ENCODE measurements at places on chromosomes 2 and 18. TPM values are rescaled to one million over a fixed set of nuclear protein-coding genes. Genes with fewer than 3 reads are reported as not detected.

The DRC1 gene
- not detected for total RNA-seq

The PTPRN gene
- total RNA-seq = 0.35 TPM

The NR4A2 gene
- 163 TPM for total RNA-seq

- no peak for DNase-seq
These were observed 109.0 kb downstream of the COL6A3 start for GRCh38 chr2:237304763-237305514.

DNA sequence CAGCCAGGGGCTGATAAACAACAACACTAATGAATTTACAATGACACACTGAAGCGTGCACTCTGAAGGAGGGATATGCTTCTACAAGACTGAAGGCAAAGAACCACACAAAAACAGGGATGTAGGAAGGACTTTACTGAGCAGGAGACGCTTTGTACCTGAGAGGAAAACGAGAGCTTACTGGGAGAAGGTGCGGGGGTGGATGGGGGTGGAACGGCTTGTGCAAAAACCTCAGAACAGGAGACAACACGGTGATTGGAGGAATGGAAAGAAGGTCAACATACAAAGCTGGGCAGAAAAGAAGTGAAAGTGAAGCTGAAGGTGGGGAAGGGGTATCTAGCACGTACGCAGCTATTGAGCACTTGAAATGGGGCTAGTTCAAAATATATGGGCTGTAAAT lies 93.1 kb downstream of the SLC8A1 start:
- DNase-seq = no peak

DNA sequence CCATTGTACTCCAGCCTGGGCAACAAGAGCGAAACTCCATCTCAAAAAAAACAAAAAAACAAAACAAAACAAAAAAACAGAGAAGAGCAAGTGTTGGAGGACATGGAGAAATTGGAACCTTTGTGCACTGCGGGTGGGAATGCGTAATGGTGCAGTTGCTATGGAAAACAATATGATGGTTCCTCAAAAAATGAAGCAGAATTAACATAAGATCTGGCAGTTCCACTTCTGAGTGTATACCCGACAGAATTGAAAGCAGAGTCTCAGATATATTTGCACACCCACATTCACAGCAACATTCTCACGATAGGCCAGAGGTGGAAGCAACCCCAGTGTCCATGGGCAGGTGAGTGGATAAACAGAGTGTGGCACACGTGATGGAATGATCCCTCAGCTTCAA lies 11.0 kb upstream of the RALB start:
- no peak for DNase-seq

- no peak for DNase-seq
These were observed 69.4 kb downstream of the MYO3B start for GRCh38 chr2:170247333-170247732.

GRCh38 chr2:31523871-31524492 lies 56.8 kb downstream of the SRD5A2 start:
- DNase-seq = peak; percentile 64

DNA sequence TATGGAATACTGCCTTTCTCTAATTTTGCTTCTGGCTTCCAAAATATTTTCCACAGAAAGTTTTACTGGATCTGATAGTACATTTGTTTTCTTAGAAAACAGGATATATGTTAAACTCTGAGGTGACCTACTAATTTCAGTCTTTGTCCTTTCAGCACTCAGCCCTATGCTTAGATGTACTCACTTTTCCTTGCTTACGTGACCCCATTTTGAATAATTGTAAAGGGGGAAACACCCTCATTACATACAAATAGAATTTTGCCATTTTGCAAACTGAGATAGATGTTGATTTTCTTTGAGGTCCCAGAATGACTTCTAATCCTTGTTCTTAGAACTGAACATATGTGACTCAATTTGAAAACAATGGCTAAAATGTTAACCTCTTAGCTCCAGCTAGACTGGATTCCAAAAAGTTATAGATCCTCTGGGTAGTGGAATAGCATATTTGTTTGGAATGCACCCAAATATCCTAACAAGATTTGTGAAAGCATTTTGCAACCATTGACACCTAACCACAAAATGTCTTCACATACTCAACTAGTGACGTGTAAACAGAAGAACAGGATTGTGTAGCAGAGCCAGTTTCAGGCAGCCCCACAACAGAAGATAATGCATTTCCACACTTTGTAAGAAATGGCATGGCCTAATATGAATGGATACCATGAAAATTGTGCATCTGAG lies 44.8 kb upstream of the EHBP1 start:
- no peak for DNase-seq

DNA sequence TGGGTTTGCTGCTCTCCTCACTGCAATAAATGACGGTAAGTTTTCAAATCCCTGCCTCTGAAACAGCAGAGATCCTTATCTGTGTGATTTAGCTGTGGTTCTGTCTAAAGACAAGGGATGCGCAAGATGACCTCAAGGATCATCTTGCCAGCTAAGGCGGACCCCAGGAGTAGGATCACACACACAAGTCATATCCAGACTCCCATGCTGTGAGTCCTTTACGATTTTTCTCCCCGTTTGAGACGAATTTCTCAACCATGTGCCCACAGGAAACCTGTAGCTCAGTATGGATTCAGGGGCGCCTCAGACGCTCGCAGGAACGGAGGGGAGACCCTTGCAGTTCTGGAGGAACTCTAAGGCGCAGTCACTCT lies 11.1 kb upstream of the DCTN1 start:
- DNase-seq = no peak
